ENCODE measurements at places on chromosomes 1 and 21. TPM values are rescaled to one million over a fixed set of nuclear protein-coding genes. Genes with fewer than 3 reads are reported as not detected.

Gene NMNAT1
- 7.9 TPM for total RNA-seq

Gene ZNF697
- total RNA-seq: 1.1 TPM

Gene ADAM30
- total RNA-seq: not detected

GRCh38 chr1:233737341-233737740, 123.4 kb downstream of the KCNK1 start:
- no peak overlapping the region for H3K27ac ChIP-seq
- H3K4me3 ChIP-seq: no peak overlapping the region
- no peaks in the 10 kb centered on the region for H3K4me1 ChIP-seq

GRCh38 chr1:80533775-80534334, 1266.9 kb upstream of the ADGRL2 start:
- peaks cover 3% of the 10 kb centered on the region for H3K4me1 ChIP-seq
- no peaks in the 10 kb centered on the region for H3K27me3 ChIP-seq
- H3K27ac ChIP-seq: no peak overlapping the region
- DNase-seq: no peak
- H3K4me3 ChIP-seq: no peak overlapping the region

DNA sequence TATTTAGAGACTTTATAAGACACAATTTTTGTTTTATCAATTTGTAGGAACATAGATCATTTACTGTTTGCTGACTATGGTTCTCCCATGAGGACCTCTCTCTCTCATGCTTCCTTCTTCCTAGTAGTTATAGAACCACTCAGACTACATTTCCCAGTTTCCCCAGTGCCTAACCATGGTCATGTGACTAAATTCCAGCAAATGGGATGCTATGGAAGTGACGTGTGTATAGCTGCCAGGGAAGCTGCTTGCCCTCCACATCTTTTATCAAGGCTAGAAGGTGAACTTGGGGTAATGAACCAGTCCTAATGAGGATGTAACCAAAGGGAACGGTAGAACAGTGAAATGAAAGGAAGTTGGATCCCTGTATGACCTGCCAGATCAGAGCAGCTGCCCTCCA, 184.0 kb downstream of the MIS18A start:
- DNase-seq: no peak
- no peak overlapping the region for H3K27ac ChIP-seq
- H3K4me1 ChIP-seq: no peaks in the 10 kb centered on the region
- no peak overlapping the region for H3K4me3 ChIP-seq

GRCh38 chr1:178470411-178470960, 26.3 kb downstream of the CLEC20A start:
- H3K27me3 ChIP-seq: peaks cover 23% of the 10 kb centered on the region
- no peak for DNase-seq
- no peaks in the 10 kb centered on the region for H3K36me3 ChIP-seq
- no peaks in the 10 kb centered on the region for H3K4me1 ChIP-seq
- H3K27ac ChIP-seq: no peak overlapping the region

- H3K4me3 ChIP-seq: no peak overlapping the region
- no peak overlapping the region for H3K27ac ChIP-seq
- peaks cover 25% of the 10 kb centered on the region for H3K36me3 ChIP-seq
Measured at GRCh38 chr1:151318975-151319374, 8.2 kb downstream of the PI4KB start.

GRCh38 chr1:147786536-147786935, 26.1 kb upstream of the GJA5 start:
- peaks cover 9% of the 10 kb centered on the region for H3K27me3 ChIP-seq
- DNase-seq: no peak
- no peaks in the 10 kb centered on the region for H3K36me3 ChIP-seq

DNA sequence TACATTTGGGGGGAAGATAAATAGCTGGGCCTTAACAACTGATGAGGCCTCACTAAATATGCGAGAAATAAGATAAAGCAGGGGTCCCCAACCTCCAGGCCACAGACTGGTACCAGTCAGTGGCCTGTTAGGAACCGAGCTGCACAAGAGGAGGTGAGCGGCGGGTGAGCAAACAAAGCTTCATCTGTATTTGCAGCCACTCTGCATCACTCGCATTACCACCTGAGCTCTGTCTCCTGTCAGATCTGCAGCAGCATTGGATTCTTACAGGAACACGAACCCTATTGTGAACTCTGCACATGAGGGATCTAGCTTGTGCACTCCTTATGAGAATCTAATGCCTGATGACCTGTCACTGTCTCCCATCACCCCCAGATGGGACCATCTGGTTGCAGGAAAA, 5.2 kb upstream of the PAXBP1 start:
- DNase-seq: no peak
- peaks cover 18% of the 10 kb centered on the region for H3K4me1 ChIP-seq
- H3K4me3 ChIP-seq: no peak overlapping the region
- H3K27me3 ChIP-seq: peaks cover under 1% of the 10 kb centered on the region

DNA sequence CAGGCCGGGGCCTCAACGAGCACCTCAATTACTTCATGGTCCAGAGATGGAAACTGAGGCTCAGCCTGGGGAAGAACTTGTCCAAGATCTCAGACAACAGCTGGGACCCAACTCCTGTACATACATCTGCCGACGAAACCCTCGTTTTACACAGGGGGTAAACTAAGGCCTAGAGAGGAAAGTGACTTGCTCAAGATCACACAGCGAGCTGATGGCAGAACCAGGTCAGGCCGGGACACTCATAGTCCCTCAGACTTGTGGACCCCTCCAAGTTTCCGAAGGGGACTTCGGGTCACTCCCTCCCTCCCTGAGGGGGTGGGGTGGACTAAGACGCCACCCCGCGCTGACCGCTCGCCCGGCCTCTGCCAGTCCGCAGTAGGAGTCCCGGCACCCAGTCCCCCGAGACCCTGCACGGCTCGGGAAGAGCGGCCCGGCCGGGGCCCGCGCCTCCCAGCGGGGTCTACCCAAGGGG, 430 bp downstream of the WASF2 start:
- peak overlapping the region; percentile 95 for H3K4me3 ChIP-seq
- peaks cover 4% of the 10 kb centered on the region for H3K36me3 ChIP-seq
- peak overlapping the region; percentile 100 for H3K27ac ChIP-seq
- H3K4me1 ChIP-seq: peaks cover 31% of the 10 kb centered on the region

DNA sequence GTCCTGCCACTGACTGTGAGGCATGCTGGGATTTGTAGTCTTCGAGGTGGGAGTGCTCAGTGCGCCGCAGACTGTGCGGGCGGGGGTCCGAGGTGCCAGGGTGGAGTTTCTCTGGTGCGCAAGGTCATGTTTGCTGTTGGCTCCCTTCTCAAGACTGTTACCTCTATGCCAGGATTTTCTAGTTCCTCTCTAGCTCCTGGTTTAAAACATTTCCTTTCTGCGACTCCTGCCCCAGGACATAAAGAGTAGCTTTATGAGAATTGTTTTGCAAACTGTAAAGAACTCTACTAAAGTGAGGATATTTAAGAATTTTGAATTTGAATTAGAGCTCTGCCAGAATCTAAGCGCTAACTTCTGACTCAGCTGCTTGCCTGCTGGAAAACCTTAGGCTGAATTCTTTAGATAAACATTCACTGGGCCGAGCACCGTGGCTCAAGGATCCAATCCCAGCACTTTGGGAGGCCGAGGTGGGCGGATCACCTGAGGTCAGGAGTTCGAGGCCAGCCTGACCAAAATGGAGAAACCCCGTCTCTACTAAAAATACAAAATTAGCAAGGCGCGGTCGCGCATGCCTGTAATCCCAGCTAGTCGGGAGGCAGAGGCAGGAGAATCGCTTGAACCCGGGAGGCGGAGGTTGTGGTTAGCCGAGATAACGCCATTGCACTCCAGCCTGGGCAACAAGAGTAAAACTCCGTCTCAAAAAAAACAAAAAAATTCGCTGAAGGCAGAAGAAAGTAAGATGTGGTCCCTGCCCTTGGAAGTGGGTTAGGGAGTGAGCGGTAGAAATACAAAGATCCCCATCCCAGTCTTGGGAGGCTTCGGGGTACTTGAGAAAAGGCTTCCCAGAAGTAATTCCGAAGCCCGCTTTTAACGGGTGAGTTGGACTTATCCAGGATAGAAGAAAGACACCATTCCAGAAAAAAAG, 992 bp upstream of the USP48 start:
- peak overlapping the region; percentile 90 for H3K4me3 ChIP-seq
- peaks cover 3% of the 10 kb centered on the region for H3K27me3 ChIP-seq
- H3K4me1 ChIP-seq: peaks cover 18% of the 10 kb centered on the region

- no peak overlapping the region for H3K4me3 ChIP-seq
- no peak for DNase-seq
Measured at GRCh38 chr1:91854852-91855534, 31.0 kb downstream of the TGFBR3 start.
